NCI-H2081 (cell line): ENCODE measurements at places on chromosomes 11 and 22.

DNA sequence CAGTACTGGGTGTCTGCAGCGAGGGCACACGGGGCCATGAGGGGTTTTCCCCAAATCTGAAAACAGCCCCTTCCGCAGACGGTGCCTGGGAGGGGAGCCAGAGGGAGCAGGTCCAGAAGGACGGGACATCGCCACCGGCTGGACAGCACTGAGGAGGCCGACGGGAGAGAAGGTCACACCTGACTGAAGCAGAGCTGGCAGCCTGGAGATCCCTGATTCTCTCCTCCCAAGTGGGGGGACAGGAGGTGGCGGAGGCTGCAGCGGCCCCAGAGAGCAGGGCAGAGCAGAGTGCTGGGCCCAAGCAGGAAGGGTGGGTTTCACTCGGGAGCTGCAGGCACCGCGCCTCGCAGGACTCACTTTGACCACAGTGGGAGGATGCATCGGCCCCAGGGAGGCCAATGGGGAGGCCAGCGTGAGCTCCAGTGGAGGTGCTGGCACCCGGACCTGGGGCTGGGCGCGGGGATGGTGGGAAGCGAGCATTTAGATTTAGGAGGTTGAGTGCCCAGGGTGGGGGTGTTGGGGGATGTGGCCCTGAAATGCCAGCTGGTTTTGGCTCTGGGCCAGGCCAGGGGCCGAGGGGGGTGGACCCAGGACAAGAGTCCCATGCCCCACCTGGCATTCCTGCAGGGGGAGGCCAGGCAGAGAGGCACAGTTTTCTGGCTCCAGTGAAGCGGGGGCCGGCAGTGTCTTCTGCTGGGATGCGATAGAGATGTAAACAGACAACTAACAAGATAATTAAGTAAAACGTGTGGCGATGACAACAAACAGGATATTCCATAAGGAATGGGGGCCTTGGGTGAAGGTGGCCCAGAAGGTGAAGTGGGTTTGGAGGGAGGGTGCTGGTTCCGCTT is 92.3 kb upstream of the FGF3 start:
- DNase-seq = no peak

GRCh38 chr11:27420722-27421572 is 51.6 kb downstream of the LGR4 start:
- peak; percentile 7 for DNase-seq

- no peak for DNase-seq
Measured at GRCh38 chr11:112996994-112997393, 35.8 kb downstream of the NCAM1 start.

GRCh38 chr11:120389693-120390584 is 53.7 kb downstream of the ARHGEF12 start:
- no peak for DNase-seq

- DNase-seq = no peak
Measured at GRCh38 chr11:126561327-126561893, 205.9 kb downstream of the ST3GAL4 start.

- no peak for DNase-seq
Measured at GRCh38 chr11:125942771-125943428, 2.9 kb upstream of the VSIG10L2 start.

DNA sequence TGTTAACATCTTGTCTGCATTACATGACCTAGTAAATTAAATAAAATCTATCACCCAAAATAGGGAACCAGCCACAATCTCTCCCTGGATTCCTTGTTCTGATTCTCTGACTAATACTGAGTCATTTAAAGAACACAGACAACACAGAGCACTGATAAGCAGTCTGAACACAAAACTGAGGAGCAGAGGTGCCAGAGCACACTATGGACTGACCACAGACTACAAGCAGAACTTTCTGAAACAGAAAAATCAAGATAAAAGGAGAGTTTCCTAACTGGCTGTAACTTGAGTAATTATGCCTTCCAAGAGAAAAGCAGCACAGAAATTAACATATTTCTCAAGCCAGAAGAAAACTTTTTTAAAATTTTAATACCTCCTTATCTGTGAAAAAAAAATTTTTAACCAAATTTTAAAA is 128.8 kb downstream of the SGSM3 start:
- no peak for DNase-seq

DNA sequence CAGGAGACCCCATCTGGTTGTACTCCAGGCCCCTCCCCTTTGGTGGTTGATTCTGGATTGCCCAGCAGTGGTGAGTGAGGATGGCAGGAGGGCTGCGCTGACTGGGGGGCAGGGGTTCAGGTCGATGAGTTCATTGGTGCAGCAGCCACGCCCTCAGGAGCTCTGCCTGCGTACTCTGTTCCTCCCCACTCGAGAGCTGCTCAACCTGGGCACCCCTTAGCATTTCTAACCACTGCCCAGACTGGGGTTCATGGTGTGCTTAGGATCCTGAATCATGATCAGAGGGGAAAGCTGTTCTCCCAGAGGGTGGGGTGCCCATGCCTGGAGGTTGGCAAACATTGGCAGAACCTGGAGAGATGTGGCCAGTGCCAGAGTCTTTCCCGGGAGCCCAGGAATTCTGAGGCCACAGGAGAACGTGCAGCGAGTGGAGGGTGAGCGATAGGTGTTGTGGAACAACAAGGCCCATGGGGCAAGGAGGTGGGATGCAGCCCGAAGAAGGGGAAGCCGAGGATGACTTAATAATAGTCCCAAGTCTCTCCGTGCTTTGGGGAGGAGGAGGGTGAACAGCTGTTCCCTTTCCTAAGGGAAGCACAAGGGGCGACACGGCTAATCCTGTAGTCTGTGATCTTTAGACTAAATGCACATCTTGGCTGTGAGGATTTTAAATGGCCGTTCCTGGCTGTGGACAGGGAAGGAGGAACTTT is 75.5 kb downstream of the SCN3B start:
- DNase-seq = no peak

DNA sequence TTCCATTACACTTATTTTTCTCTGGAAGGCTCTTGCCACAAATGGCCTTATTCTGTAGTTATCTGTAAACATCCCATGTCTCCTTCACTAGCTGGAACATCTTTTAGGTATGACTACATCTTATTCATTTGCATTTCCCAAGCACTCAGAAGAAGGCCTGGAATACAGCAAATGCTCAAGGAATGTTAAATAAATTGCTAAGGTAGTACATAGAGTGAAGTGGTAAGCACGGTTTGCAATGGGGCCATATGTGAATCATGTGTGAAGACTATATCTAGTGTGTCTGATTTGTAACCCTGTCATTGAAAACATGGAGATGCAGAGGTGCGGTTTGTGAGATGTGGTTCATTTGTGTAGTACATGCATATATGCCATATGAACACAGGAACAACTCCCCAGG is 33.5 kb downstream of the GDPD4 start:
- no peak for DNase-seq

GRCh38 chr11:120517801-120518291 is 6.3 kb downstream of the GRIK4 start:
- no peak for DNase-seq

DNA sequence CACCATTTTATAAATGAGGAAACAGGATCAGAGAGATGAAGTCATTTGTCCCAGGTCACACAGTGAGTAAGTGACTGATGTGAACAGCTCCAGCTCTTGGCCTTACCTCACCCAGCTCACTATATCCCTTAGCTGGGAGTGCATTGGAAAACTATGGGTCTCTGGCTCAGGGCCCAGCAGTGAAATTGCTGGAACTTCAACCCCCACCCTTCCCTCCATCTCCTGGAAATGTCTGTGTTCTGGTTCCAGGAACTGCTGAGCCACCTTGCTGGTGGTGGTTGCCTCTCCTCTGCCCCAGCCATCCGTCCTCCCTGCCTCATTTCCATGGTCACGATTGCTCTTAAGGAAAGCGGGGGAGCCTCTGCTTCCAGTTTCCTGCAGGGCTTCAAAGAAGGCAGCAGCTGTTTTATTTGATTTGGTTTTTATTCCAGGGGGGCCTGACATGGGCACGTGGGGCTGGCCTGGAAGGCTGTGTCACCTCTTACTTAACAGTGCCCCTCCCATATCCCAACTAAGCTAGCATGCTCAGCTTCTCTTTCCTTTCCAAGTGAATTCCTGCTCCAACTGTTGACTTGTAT is 46.2 kb upstream of the CSTF3 start:
- DNase-seq = no peak

DNA sequence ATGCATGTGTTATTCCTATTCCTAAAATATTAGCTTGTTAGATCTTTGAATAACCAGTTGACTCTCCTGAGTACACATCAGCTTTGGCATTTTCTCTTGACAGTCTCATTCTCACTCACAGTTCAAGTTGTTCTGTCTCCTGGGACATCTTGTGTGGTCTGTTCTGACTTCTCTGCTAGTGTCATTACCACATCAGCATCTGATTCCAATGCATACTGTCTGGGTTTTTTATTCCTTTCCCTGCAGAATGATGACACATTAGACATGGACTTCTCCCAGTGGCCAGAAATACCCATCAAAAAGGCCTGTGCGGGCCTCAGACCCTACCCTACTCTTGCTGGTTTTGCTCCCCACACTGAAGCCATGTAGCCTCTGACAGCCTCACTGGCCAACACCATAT is 2.7 kb downstream of the ZNF74 start:
- no peak for DNase-seq

DNA sequence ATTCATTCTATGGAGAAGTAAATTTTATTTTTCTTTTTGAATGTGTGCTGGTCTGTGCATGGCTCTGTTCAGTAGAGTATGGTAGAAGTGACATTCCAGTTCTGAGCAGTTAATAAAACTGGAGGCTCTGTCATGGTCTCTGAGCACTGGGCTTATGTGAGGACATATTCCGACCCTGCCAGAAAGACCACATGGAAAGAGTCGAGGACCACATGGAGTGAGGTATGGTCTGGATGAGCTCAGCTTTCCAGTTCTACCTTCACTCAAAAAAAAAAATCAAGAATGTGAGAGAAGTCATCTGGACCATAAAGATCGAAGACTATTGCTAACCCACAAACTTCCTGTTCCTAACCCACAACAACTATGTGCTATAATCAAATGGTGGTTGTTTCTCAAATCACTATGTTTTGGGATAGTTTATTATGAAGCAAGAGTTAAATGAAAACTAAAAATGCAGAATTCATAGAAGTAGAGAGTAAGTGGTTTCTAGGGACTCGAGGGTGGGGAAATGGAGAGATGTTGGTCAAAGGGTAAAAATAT is 534.2 kb upstream of the ANO5 start:
- no peak for DNase-seq

- DNase-seq = no peak
Measured at GRCh38 chr11:37748641-37749040, 1150.6 kb upstream of the RAG2 start.

GRCh38 chr11:57390535-57390934 is at the start of gene PRG2:
TSS of gene PRG2 (minus strand) at chr11:57390650. CDS start at chr11:57389944, 706 bp downstream.
- DNase-seq = no peak

DNA sequence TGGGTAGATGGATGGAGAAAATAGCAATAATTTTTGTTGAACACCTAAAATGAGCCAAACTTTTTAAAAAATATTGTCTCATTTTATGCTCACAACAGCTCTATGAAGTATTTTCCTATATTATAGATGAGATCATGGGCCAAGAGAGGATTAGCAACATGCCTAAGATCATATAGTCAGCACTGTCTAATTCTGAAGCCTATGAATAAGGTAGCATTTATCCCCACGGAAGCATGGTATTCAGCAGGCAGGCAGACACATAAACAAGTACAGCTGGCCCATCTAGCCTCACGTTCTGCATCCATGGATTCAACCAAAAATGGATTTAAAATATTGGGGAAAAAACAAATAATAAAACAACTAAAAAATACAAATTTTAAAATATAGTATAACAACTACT is 21.9 kb upstream of the RAB30 start:
- DNase-seq = no peak

- no peak for DNase-seq
Measured at GRCh38 chr11:115153135-115153534, 351.1 kb downstream of the CADM1 start.

GRCh38 chr22:29541845-29542244 is 11.7 kb downstream of the THOC5 start:
- DNase-seq = no peak

DNA sequence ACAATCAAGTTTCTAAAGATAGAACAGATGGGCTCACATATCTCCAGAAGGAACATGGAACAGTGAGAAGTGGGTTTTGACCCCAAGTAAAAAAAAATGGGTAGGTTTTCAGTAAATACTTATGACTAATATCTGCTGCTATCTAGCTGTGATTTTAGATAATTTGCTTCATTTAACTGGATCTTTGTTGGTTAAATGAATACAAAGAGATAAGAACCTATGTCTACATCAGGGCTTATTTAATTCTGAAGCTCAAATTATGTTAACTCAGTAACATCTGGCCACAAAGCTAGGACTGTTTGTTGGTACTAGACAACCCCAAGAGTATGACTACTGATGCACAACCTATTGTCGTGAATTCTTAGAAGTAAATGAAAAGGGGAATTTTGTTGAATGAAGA is 144.4 kb upstream of the SESN3 start:
- no peak for DNase-seq

DNA sequence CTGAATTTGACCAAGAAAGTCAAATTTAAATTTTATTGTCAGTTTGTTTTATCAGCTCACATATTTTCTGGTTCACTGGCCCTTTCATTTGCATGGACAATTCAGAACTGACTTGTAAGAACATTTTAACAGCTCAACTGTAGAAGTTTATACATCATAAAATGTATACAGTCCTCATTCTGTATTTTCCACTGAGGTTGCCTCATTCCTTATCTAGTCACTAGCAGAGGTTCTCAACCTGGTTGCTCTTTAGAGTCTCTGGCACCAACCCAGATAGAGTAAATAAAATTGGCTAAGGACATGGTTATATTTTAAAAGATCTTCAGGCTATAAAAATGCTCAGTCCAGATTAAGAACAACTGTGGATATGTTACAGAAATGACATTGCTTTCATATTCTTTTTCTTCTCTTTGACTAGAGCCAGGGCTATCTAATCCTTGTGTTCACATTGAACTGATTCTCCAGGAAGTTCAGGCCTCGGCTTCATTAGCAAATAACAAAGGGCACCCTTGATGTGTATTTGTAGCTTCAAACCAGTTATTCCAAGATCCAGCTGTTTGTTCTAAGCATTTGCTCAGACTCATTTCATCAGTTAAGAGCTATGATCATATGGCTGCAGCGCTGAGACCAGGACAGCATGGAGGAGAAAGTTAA is 782.5 kb downstream of the ETS1 start:
- DNase-seq = no peak

GRCh38 chr22:37199760-37200108 is 11.7 kb upstream of the C1QTNF6 start:
- DNase-seq = peak; percentile 47

- no peak for DNase-seq
Measured at GRCh38 chr11:131642756-131643531, 272.5 kb downstream of the NTM start.

DNA sequence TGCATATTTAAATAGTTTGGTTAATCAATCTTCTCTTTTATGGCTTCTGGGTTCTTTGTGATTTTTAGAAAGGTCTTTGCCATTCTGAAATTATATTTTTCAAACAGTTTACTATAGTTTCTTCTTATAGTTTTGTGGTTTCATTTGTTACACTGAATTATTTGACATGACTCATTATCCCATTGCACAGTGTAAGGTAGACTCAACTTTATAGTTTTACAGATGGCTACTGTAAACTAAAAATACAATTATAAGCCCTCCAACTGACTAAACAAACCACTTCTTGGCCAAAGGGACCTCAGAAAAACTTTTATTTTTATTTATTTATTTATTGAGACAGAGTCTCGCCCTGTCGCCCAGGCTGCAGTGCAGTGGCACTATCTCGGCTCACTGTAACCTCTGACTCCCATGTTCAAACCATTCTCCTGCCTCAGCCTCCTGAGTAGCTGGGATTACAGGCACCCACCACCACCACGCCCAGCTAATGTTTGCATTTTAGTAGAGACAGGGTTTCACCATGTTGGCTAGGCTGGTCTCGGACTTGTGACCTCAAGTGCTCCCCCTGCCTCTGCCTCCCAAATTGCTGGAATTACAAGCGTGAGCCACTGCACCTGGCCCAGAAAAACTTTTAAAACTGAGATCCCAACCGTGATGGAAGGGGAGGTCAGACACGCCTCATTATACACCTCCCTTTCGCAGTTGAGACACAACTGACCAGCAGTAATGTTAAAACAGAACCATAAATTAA is 14.1 kb upstream of the RAC2 start:
- no peak for DNase-seq
